ENCODE measurements at places on chromosomes 12 and 14.

GRCh38 chr12:43011383-43011926 lies 421.9 kb upstream of the PRICKLE1 start:
- DNase-seq = no peak

- no peak for DNase-seq
Observed at GRCh38 chr12:122836027-122836921, 1.0 kb downstream of the HIP1R start.

GRCh38 chr12:13039328-13039956 lies 4.7 kb upstream of the FAM234B start:
- DNase-seq = no peak

DNA sequence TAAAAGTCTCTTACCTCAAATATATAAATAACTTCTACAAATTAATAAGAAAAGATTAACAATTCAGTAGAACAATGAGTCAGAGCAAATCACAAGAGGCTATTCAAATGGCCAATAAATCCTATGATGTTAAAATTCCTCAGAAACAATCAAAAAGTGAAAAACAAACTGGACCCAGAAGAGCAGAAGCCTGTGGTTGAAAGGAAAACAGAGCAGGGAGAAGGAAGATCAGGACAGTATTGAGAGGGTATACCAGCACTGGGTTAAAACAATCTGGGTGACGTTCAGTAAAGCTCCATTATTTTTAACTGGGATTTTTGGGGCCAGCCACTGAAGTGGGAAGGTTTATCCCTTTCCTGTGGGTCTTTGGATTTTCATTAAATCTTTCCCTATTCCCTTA lies 39.7 kb upstream of the PCED1B start:
- no peak for DNase-seq

GRCh38 chr12:122354958-122355641 lies 67.4 kb downstream of the CLIP1 start:
- DNase-seq = no peak

- DNase-seq = no peak
Observed at GRCh38 chr12:125093681-125094330, 28.6 kb downstream of the AACS start.

GRCh38 chr14:36676236-36676635 lies 14.6 kb downstream of the PAX9 start:
- DNase-seq = no peak

DNA sequence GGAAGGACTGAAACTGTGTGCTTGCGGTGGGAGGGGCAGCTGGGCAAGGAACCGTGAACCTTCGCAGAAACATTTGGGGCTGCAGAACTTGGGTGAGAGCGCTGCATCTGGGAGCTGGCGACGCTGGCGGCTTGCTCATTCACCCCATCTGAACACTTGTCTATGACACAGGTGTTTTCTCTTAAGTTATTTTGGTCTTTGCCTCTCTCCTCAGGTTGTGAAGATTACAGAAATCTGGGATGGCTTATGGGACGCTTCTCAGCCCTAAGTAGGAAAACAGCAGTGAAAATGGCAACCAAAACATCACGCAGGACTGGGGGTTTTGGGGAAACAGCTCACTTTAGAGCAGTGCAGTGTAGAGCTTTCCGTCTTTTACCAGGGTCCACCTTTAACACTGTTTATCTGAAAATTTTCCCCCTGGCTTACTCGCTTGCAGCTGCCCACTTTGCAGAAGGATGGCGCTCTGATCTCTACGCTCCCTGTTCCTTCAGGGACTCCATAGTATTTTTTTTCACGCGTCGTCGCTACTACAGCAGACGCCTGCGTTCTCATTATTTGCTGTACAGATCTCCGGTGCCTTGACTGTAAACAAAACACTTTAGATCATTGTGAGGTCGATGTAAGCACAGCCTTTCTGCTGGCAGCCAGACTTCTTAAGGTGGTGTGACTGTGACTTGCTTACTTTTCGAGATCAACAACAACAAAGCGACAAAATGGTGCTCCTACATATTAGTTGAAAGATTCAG lies 2.7 kb upstream of the CDKN1B start:
- DNase-seq = no peak

- DNase-seq = no peak
Observed at GRCh38 chr14:104189629-104190335, 51.4 kb downstream of the KIF26A start.

Measured in DMS 273 treated with DMSO at 0.1 percent for 48 hours (cell line).